Kasumi-1 (cell line): ENCODE measurements at places on chromosomes 16 and 17.

- no peak for DNase-seq
Observed at GRCh38 chr16:79263425-79263824, 337.1 kb downstream of the MAF start.

DNA sequence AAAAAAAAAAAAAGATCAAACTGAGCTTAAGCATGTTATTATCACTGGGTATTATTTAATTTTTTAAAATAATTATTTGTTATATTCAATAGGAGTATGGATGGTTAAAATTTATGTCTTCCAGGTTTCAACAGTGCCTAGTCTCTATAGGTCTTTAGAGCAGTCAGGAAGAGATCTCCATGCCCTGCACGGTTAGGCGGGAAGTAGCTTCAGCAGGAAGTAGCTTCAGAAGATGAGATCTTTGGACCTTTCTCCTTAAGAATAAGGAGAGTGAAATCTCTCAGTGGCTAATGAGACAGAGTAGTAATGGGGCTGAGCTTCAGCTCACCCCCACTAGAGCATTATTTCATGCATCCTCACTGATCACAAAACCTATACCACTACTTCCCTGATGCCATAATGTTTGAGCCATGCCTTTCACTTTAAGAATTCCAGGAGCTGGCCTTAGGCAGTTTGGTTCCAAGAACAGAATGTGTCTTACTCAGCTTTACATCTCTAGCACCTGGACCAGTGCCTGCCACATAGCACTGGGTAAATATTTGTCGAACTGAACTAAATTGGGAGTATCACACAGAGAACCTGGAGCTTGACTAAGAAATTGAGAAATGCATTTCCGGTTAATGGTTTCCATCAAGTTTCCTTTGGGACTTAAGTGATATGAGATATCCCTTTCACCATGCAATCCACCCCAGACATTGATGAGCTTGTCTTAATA, 43.5 kb downstream of the SCPEP1 start:
- DNase-seq = no peak

GRCh38 chr17:64983708-64984107, 64.4 kb upstream of the LRRC37A3 start:
- DNase-seq = no peak

DNA sequence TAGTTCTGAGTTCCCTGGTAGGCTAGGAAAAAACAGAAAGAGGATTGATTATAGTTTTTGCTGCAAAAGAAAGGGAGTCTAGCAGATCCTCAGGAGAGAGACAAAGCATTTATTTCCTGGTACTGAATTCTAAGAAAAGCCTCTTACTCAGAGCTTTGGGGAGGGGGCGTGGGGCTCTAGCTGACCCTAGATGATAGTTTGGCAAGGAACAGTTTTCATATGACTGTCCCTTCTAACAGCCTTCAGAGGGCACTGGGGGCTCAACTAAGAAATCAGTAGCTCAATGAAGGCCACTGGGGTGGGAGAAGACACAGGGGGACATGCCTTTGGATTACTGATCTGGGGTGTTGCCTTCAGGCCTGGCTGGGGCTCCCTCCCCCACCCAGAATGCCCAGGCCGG, 4.0 kb downstream of the CA7 start:
- DNase-seq = no peak

DNA sequence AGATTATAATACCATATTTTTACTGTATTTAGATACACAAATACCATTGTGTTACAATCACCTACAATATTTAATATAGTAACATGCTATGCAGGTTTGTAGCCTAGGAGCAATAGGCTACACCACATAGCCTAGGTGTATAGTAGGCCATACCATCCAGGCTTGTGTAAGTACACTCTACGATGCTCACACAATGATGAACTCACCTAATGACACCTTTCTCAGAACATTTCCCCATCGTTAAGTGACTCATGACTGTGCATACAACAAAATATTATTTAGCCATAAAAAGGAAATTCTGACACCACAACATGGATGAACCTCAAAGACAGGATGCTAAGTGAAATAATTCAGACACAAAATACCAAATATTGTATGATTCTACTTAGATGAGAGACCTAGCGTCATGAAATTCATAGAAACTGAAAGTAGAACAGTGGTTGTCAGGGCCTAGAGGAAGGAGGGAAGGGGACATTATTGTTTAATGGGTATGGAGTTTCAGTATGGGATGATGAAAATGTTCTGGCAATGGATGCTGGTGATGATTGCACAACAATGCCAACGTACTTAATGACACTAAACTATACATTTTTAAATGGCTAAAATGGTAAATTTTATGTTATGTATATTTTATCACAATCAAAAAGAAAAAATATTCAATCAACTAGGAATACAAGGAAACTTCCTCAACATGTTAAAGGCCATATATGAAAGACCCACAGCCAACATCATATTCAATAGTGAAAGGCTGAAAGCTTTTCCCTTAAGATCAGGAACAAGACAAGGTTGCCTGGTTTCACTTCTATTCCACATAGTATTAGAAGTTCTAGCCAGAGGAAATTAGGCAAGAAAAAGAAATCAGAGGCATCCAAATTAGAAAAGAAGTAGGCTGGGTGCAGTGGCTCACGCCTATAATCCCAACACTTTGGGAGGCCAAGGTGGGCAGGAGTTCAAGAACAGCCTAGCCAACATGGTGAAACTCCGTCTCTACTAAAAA, 5.9 kb upstream of the C16orf87 start:
- DNase-seq = no peak

DNA sequence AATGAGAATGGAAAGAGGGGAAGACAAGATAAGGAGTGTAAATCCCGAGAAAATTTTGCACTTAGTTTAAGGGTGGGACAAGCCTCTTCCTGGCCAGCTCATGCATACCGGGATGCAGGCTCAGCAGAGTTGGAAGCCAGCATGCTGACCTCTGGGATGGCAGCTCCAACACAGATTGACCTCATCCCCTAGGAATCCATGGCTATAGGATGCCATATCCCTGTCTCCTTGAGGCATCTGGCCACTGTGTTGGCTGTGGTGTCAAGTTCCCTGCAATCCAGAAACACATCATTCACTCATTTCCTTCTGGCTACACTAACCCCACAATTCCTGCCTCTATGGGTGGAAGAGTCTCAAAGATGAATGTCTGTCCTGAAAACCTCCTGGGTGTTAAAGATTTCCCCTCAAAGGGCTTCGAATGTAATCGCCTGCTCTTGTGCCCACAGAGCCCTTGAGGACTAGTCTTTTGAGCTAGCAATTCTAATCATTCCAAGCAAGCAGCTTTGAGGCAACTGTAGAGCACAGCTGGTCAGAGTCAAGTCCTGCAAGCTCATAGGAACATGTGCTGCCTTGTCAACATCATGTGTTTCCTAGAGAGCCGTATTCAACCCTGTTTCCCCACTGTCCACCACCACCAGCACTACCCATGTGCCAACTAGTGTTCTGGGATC, 141.4 kb downstream of the PMP22 start:
- no peak for DNase-seq

- no peak for DNase-seq
Observed at GRCh38 chr17:57068222-57068658, 16.8 kb upstream of the AKAP1 start.

DNA sequence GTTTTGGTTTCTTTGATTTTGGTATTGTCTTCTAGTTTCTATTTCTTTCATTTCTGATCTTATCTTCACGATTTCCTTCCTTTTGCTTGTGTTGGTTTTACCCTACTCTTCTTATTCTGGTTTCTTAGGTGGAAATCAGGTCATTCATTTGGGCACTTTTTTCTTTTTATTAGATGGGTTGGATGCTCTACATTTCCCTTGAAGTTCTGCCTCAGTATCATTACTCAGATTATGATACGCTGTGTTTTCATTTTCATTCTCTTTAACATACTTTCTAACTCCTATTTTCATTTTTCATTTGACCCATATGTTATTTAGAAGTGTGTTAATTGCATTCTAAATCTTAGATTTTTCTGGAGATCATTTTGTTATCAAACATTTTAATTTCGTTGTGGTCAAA, 108.6 kb downstream of the IRF8 start:
- no peak for DNase-seq

DNA sequence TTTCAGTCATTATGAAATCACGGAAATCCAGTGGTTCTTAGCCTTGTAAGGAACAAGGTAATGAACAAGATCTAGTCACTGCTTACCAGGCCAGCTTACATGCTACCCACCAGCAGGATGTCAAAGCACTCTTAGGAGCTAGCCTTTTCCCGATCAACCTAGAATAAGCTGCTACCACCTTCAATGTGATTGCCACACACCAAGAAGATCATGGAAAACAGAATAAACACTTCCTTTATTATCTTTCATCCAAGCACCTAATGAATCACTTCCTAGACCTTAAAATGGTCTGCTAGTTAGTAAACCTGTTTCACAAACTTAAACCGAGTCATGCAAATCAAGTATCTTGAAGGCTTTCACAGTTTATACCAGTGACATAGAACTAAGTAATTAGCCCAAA, 5.0 kb downstream of the BBS2 start:
- no peak for DNase-seq

DNA sequence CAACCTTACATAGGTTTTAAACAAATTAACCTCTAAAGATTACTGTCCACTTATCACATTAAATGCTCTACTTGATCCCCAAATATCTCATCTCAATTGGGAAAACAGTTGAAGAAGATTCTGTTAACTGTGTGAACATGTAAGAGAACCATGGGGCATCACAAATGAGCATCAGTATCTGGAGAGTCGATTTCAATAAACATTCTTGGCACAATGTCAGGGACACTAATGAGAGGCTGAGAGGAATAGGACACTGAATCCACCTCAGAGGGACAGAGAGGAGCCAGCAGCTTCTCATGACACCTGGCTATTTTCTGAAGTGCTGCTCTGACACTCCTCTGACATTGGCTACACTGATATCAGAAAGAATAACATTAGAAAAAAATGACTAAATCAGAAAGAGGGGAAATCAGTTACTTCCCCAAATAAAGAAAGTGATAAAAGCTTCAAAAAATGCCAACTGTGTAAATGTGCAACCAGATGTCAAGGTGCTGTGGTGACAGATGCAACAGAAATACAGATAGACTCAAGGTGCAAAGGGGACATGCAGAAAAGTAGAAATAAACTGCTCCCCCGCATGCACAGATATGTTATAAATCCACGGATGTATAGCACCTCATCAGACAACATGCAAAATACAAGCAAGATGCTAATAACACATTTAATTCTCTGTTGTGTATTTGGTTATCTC, 67.4 kb downstream of the SNX11 start:
- no peak for DNase-seq

DNA sequence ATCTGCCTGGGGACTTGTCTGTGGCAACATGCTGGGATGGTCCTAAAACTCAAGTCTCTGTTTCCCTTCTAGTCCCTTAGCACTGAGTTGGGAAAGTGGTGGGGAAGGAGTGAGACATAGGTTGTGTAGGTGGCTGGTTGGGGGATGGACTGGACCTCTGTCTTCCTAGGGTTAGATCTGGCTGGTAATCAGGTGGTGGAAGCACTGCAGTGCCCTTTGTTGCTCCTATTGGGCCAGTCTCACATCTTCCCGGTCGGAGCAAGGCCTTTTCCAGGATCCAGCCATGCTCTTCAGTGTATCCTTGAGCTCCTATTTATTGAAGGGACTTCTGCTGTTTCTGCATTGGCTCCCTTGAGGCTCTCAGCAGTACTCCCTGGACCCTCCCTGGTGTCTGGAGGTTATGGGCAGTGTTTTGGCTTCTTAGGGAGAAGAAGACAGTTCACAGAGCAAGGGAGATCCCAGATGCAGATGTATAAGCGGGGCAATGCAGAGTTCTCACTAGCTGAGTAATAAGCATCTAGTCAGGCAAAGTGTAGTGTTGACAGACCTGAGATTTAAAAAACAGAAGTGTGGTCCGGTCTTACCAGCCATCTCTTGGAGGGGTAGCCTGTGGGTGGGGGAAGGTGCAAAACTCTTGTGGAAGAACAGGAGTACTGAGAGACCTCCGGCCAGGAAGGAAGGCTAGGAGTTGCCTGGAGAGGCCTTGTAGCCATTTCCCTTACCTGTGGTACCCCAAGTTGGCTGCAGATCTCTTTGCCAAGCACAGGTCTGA, 1.3 kb upstream of the NUTF2 start:
- no peak for DNase-seq
